ENCODE measurements at places on chromosomes 12 and 14.

DNA sequence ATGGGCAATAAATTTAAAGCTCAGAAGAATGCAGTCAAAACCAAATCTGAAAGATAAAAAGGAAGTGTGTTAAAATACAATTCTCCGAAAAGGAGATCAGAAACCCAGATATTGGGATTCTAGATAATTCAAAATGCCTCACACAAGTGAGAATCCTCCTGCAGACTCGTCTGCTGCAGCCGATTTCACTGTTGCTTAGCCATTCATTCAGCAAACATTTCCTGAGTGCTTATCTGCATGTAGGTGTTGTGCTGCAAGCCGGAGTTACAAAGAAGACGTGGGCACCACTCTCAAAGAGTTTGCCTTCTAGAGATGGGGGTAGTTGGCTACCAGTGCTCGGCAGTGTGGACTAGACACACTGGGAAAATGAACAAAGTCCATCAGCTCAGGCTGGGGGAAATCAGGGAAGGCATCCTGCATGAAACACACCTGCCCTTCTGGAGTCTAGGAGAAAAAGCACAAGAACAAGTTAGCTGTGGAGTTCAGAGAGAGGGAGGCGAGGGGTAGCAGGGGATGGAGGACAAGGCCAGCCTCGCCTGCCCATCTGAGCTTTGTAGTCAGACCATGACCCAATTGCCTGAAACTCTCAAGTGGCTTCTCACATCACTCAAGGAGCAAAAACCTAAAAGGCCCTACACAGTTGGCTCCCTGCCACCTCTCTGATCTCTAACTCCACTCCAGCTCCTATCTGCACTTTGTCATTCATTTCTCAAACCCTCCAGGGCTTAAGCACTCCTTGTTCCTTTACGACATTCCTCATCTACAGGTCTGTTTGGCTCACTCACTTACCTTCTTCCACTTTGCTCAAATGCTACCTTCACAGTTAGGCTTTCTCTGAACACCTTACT is 310.0 kb upstream of the DDHD1 start:
- DNase-seq = no peak

GRCh38 chr12:104567832-104568486 is 111.2 kb downstream of the CHST11 start:
- no peak for DNase-seq

- DNase-seq = no peak
Measured at GRCh38 chr12:128266086-128266485, 884 bp upstream of the TMEM132C start.

DNA sequence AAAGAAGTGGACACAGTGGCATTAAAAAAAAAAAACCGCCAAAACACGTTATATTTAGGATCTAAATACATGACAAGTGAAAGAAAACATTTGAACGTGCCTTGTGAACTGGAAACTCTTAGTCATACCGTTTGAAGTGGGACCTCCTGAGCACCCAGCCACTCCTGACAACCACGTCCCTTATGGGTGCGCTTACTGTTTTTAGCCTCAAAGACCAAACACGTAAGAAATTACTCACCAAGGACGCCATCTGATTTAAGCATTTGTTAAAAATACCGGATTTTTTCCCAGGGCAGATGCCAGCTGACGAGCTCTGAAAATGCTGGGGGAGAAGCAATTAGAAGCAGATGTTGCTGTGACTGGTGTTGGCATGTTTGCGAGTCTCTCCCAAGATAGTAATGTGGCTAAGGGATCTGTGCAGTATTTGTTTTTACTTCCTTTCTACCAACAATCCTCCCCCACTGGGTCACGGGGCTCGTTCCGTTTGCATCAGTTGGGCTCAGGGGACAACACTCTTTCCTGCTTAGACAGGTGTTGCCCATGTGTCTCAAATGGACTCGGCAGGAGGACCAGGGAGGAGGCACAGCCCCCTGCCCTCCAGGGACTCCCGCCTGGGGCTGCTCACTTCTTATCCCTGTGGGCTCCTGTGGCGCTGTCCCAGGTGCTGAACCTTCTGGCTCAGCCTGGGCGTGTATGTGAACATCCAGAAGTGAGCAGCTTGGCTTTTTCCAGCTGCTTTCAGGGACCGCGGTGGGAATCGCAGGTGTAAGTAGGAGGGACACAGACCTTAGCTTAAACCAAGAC is 101.0 kb downstream of the BEGAIN start:
- DNase-seq = peak; percentile 28

DNA sequence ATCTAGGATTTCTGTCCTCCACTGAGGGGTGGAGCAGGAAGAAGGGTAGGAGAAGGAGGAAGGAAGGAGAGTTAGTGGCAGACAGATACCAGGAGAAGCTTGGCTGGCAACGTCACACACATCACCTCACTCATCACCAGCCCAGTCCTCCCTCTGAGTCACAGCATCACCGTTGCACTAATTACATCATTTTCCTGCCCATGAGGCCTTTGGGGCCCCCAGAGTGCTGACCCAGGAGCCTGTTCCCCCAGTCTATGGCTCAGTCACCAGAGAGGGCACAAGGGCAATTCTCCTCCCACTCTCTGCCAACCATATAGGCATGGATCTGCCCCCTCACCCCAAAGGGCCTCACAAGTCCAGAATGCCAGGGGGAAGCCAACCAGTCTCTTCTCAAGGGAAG is 4.6 kb downstream of the RND1 start:
- DNase-seq = no peak

DNA sequence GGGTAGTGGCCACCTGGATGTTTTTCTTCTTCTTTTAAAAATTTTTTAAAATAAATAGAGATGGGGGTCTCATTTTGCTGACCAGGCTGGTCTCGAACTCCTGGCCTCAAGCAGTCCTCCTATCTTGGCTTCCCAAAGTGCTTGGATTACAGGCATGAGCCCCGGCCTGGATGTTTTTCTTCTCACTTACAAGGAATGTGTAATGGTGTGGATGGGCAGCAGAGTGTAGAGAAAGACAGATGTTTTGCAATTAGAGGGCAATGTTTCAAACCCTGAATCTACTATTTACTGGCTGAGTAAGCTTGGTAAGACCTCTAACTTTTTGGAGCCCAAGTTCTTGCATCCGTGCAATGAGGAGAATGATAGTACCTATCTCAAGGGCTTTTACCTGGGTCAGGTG is 48.1 kb downstream of the ADCK1 start:
- DNase-seq = no peak

DNA sequence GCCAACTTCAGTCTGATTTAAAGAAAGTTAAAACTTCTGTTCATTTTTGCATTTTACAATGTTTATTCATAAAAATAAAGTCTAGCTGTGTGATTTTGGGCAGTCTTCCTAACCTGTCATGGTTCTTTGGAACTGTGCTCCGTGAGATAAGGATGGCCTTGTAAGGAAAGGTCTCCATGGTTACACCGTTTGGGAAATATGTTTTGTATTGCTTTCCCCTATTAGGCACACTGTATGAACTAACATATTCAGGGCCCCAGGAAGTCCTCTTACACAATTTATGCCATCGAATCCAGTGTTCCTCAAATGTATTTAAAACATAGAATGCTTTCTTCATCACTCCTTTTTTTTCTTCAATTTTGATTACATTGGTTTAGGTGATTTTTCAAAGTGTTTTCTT is 54.5 kb downstream of the APAF1 start:
- DNase-seq = no peak

- no peak for DNase-seq
Measured at GRCh38 chr12:41055875-41056577, 132.1 kb upstream of the PDZRN4 start.

DNA sequence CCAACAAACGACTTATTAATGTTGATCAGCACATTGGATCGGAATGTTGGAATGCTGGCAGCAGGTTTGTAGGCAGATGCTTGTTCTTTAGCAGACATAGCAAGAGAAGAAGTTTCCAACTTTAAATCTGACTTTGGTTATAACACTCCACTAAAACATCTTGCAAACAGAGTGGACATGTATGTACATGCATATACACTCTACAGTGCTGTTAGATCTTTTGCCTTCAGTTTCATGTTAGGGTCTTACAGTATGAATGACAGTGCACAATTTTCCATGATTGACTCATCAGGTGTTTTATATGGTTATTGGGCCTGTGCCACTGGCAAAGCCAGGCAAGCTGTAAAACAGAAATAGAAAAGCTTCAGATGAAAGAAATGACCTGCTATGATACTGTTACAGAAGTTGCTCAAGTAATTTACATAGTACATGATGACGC is 14.3 kb upstream of the DHRS7 start:
- DNase-seq = no peak

DNA sequence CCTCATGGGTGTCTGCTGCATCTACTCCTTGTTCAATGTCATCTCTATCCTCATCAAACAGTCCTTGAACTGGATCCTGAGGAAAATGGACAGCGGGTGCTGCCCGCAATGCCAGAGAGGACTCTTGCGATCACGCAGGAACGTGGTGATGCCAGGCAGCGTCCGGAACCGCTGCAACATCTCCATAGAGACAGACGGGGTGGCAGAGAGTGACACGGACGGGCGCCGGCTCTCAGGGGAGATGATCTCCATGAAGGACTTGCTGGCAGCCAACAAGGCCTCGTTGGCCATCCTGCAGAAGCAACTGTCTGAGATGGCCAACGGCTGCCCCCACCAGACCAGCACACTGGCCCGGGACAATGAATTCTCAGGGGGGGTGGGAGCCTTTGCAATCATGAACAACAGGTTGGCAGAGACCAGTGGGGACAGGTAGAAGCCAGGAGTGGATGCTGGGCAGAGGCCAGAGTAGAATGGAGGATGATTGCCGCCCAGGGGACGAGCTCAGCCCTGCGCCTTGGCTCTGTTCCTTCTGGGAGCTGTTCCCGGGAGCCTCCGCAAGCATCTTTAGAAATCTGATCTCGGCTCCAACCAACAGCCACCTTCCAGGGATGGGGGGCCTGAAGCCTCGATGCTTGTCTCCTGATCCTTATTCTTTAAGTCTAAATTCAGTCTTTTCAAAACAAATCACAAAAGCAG is 71.6 kb upstream of the PSMC1 start:
- DNase-seq = no peak

DNA sequence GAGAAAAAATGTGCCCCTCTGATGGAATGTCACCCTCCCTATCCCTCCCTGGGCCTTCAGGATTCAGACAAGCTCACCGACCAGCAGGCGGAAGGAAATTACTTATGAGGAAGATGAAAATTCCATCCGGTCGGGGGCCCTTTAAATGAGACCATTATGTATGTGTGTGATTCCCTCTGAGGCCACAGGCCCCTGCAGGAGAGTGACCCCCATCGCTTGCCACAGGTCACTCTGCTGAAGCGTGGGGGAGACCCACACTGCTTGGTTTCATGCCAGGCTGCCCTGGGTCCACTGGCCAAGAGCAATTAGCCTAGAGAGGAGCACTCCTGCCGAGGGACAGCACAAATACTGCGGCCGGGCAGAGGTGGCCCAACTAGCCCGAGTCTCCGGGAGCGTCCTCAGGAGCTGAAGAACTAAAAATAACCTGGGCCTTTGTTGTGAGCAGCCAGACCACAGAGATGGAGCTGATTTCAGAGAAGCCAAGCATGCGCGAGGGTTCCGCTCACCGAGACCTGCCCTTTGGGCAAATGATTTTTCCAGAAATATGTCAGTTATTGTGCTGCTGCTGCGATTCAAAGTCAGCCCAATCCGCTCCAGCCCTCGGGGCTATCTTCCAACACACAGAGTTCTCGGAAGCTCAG is 276.4 kb downstream of the DPF3 start:
- no peak for DNase-seq

- no peak for DNase-seq
Measured at GRCh38 chr12:113345318-113345717, 10.4 kb upstream of the SLC8B1 start.

DNA sequence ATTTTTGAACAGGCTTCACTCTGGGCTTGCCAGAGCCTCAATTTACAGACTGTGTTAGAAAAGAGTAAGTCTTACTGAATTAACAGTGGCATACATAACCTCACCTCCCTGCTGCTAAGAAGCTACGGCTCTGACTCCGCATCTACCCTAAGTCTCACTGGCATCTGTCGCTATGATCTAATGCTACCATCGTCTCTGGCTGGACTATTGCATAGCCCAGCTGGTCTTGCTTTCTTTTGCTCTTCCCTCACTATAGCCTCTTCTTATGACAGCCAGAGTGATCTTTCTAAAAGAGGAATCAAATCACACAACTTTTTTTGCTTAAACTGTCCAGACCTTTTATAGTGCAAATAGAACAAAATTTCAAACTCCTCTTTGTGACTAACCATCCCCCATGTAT is 81.1 kb downstream of the SLC24A4 start:
- no peak for DNase-seq

GRCh38 chr14:75821831-75822521 is 159.8 kb downstream of the TGFB3 start:
- DNase-seq = no peak

DNA sequence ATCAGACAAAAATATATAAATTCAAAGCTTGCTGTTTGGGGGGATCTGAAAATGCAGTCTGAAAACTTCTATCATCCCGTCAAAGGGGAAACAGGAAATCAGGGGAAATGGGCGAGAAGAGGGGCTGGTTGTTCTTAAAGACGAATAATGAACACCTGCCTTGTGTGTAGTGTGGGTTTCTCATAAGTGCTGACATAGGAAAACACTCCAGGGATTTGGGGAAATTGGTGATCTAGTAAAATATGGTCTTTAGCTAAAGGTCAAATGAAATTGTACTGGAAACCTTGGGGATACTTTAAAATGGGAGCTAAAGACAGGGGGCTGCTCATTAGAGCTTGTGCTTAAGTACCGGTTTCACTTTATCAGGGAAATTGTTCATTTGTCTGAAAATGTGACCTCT is 39.6 kb upstream of the PIK3C2G start:
- DNase-seq = no peak

DNA sequence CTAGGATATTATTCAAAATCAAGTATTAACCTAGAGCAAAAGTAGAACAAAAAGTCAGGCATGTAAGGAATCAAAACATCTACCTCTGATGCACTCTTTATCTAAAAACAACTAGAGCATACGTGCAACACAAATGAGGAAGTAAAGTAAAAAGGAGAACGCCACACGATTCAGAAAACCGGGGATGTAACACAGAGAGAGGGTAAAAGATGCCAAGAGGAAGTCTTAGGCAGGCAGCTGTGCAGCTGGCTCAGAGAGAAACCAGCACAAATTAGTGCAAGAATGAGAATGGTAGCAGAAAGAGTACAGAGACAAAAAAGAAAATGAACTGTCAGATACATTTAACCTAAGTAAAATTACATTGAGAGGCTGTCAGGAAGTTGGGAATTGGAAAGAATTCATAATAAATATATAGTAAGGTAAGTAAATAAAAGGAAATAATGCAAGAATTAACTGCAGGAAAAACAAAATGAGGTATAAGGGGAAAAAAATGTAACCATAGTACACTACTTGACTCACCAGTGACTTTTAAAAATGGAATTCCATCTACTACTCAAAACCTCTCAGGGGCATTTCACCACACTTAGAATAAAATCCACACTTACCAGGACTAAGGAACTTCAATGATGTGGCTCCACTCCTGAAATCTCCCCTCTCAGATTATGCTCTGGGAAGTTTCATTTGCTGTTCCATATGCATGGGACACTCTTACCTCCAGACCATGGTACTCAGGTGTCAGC is 17.1 kb downstream of the BCAT1 start:
- DNase-seq = no peak

DNA sequence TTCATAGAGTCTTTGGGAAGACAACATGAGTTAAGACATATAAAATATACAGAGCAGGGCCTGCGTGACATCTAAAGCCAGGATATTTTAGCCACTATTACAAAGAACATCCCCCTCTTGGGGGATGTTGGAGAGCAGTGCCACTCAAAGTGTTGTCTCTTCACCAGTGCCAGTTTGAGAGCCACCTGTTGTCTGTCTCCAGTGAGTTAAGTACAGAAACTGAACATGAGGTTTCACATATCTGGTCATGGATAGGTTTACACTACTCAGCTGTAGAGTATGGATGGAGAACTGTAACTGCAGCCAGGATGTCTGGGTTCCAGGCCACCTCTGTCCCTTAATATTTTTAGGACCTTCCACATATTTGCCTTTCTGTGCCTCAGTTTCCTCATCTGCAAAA is 39.1 kb downstream of the RNFT2 start:
- DNase-seq = no peak

All from stimulated activated CD4-positive, alpha-beta T cell treated with anti-CD3 and anti-CD28 coated beads, Interleukin-15, amount 100 ng/mL, for 1 hour (primary cell).